Activated T-cell treated with anti-CD3 and anti-CD28 coated beads for 1 hour (primary cell): ENCODE measurements at places on chromosomes 12 and 14.
A peak's percentile ranks its signal among the peaks of the same experiment; 100 is the strongest.

GRCh38 chr14:23130871-23131270 is 11.8 kb upstream of the CEBPE start:
- no peak for DNase-seq

DNA sequence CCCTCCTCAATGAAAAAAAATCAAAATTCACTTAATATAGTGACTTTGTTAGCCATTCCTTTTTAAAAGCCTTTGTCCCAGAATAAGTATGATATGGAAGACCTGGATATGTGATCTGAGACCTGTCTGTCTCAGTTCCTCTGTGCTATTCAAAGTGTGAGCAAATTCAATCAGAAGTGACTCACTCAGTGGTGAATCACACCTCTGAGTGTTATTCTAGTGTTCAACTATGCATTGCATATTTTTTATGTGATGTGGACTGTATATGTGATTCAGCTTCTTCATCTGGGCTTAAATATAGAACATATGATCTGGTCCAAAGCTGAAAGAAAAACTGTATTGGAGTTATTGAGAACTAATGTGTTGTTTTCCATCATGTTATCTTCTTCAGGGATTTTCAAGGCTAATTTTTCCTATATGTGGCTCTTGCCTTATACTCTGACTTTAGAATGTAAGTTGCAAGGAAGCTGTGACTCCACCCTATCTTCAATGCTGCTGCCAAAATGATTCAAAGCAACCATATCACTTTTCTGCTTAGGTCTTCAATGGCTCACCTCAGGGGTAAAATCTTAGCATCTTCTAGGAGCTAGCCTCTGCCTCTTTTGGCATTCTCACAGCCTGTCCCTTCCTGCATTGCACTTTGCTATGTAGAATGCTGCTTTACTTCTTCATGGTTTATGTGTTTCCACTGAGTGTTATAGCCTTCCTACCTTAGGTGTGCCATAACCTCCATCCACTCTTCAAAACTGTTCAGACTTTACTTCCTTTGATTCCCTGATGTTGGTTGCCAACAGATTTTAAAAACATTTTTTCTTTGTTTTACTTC is 169.8 kb downstream of the OTOGL start:
- DNase-seq = no peak

GRCh38 chr12:31732926-31733548 is 4.2 kb upstream of the AMN1 start:
- DNase-seq = no peak

- no peak for DNase-seq
Measured at GRCh38 chr12:67593041-67593440, 55.5 kb upstream of the DYRK2 start.

DNA sequence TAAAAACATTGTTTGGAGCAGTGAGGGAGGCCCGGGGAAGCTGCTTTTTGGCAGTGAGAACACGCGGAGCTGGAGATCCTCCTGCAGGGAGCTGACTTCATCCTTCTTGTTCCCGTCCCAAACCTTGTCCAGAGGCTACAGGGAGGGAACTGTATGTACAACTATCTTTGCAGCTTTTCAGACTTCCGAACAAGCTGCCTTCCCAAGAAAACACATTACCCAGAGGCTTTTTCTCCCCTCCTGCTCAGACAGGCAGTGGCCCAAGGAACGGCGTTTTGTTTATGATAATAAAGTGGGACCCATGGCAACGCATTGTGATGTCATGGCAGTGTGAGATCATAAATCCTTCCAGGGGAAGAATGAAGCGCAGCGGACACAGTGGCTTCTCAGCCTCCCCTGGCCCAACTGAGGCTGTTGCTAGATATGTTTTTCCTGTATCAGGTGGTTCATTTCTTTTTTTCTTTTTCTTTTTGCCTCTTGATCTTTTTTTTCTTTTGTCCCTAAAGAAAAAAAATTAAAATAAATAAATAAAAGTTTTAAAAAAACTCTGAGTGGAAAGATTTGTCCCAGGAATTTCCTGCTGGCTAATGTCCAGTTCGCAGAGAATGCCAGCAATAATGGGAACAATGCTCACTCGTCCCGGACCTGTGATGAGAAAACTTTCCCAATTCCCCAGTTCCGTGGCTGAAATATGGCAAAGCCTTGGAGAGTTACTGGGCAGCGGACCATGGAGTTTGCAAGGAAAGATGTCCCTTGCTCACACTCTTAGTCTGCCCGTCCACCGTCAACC is 103.4 kb upstream of the MAP1LC3B2 start:
- no peak for DNase-seq

DNA sequence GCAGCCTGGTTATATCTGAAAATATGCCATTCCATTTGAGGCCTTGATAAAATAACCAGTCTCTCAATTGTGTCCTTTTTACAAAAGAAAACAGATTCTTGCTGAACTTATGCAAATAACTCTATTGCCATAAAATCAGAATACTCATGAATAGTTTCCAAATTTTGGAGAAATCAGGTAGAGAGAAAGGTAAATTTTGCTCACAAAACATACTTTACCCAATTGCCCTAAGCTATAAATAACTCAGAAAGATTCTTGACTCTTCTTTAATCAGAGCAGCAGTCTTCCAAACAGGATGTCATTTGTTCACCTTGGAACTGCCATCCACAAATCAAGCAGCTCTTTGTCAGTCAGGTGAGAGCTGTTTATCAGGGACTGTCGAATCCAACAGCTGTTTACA is 12.6 kb downstream of the ZNF26 start:
- no peak for DNase-seq

GRCh38 chr12:29228474-29229157 is 79.5 kb downstream of the FAR2 start:
- DNase-seq = no peak

GRCh38 chr14:67837011-67837624 is 17.5 kb downstream of the RAD51B start:
- DNase-seq = peak; percentile 60

- DNase-seq = no peak
Measured at GRCh38 chr12:113262710-113263109, 41.4 kb downstream of the TPCN1 start.

- no peak for DNase-seq
Measured at GRCh38 chr14:93212432-93212831, 5.4 kb downstream of the UBR7 start.

- DNase-seq = no peak
Measured at GRCh38 chr14:93072659-93073357, 42.9 kb downstream of the ITPK1 start.

GRCh38 chr14:99775351-99775750 is 17.9 kb upstream of the EML1 start:
- no peak for DNase-seq

GRCh38 chr12:69653703-69654102 is 43.0 kb upstream of the LRRC10 start:
- no peak for DNase-seq

GRCh38 chr14:61736751-61737150 is 25.5 kb upstream of the SNAPC1 start:
- no peak for DNase-seq

DNA sequence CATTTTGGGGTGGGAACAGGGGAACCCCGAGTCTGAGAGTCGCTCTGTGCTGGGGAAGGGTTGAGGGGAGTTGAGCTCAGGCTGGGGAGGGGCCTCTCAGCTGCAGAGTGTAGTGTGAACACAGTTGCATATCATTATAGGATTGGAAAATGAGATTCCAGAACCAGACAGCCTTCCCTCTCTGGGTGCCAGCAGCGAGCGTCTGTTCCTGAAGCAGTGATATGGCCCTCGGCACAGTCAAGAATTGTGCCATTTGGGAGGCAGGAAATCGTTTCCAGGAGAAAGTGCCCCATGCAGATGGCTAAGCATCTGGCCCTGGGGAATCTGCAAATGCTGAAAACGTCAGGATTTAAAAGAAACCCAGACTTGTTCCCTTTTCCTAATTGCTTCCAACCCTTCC is 70.4 kb upstream of the SFSWAP start:
- no peak for DNase-seq

DNA sequence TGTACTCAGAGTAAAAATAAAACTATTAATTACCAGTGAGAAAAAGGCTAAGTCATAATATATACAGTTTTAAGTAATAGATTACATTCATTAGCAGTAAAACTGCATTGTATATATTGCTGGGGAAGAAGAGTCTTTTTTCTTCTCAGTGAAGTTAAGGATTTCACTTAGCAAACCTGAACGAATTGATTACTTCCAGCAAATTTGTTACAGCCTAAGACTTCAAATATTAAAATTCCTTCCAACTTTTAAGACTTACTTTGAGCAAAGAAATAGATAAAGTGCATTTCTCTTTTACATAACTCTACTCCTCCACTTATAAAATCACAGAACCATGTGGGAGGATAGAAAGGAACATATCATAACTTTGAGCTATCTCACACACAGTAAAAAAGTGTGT is 43.3 kb downstream of the PIK3C2G start:
- no peak for DNase-seq

DNA sequence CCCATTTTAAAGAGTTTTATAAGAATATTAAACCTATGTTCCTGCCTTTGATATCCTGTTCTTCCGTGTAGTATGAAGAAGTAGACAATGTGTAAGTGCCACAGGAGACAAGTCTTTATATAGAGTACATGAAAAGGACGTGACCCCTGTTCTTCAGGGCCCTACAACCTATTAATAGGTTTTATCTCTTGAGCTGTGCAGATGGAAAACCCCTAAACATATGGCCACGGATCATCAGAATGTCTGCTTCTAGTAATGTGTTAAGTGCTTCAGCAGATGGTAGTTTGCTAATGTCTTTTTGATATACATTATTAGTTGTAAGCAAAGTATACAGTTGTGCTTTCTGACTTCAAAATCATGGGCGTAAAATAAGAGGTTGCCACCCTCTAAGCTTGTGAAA is 228.5 kb downstream of the PTPRO start:
- DNase-seq = no peak

GRCh38 chr12:2836574-2836973 is 1.7 kb upstream of the NRIP2 start:
- DNase-seq = no peak

DNA sequence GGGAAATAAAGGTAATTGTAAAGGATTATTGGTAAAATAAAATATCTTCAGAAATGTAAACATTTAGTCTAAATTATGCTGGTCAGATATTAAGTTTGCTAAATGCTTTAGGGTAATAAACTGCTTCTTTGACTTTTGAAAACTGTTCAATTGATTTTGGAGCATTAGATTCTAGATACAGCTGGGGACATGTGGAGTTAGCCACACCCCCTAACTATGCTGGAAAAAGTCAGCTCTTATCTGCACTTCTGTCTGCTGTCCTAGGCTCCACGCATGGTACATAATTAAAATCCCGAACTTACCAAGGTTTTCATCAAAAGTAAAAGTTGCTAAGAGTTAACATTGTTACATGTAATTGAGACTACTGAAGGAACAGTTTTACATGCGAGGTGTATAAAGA is 78.8 kb downstream of the ITPR2 start:
- DNase-seq = no peak

DNA sequence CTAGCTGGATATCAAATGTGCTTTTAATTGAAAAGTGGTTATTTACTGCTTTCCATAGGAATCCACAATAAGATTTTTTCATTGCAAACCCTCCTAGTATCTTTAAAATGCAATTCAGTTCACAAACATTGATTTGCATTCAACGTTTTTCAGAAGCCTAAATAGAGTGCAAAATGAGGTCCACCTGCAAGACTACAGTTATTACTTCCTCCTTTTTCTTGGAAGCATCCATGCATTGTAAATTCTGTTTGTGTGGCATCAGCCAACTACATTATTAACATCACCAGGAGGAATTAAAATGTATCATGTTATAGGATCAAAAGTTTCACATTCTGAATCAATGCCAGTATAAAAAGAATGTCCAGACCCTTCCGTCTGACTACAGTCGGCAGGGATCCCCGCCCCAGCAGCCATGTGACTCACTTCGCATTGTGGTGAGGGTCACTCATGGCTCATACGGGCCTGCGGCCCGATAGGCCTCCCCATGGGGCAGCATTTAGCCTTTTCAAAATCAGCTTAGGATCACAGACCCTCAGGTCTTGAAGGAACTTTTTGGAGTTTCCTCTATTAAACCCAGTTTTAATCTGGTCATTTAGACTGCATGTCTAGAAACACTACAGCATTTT is 46.3 kb downstream of the NTF3 start:
- DNase-seq = no peak

DNA sequence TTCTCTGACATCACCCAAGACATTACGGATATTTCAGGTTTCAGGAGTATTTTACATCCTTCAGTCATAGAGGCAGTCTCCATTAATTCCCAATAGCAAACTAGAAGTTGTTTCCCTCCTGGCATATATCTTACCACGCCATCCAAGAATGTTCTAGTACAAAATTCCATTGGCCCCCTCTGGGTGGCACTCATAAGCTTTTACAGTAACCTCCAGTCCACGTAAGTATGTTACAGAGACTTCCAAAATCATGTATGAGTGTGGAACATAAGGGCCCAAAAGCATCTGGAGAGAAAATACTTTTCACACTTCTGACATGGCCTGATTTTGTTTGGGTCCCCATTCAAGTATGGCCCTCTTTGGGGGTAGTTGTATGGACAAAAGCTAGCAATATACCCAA is 58.1 kb upstream of the DHRS4 start:
- DNase-seq = no peak

GRCh38 chr14:52922059-52922458 is 28.8 kb downstream of the FERMT2 start:
- DNase-seq = no peak

DNA sequence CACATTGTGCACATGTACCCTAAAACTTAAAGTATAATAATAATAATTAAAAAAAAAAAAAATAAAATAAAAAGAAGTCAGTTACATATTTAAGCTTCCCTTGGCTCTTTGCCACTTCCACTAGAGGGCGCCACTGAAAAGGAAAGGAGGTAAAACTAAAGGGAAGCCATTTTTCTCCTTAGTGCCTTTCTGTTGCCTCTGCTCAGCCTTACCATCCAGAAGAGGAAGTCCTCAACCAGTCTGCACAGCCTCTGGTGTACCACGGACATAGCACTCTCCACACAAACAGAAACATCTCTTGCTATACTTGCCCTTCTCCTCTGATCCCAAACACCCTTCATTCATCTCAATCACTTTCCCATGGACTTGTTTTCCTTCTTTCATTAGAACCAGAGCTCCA is 169.0 kb upstream of the EEA1 start:
- peak; percentile 67 for DNase-seq

GRCh38 chr12:79587368-79587767 is 103.4 kb downstream of the PAWR start:
- no peak for DNase-seq

DNA sequence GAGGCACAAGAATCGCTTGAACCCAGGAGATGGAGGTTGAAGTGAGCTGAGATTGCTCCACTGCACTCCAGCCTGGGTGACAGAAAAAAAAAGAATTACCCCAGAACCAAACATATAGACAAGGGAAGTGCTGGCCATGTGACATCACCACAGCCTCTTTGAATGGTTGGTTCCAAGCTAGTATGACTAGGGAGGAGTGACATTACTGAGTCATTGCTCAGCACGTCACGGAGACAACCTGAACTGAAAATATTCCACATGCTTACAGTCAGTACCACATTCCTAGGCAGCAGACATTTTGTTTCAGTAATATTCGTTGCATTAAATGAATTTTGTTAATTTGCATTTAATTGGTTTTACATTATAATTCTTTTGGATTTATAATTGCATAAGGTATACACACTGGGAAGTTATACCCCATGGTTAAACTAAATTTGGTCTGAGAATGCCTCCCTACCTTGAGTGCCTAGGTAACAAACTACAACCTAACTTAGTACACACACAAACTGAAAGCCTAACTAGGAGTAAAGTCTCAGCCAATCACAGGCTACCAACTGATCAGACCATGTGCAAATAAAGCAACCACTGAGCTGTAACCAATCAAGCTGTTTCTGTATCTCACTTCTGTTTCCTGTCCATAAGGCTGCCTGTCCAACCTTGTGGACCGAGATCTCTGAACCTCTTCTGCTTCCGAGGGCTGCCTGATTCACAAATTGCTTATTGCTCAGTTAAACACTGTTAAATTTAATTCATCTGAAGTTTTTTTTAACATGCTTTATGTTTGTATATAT is 164.4 kb downstream of the CAND1 start:
- no peak for DNase-seq
